CD4-positive, alpha-beta memory T cell (primary cell): ENCODE measurements at places on chromosomes 12 and 14. TPM values are rescaled to one million over a fixed set of nuclear protein-coding genes. Genes with fewer than 3 reads are reported as not detected.

Gene PXMP2
- 7.2 TPM for total RNA-seq

Gene OR4K5
- not detected for total RNA-seq

DNA sequence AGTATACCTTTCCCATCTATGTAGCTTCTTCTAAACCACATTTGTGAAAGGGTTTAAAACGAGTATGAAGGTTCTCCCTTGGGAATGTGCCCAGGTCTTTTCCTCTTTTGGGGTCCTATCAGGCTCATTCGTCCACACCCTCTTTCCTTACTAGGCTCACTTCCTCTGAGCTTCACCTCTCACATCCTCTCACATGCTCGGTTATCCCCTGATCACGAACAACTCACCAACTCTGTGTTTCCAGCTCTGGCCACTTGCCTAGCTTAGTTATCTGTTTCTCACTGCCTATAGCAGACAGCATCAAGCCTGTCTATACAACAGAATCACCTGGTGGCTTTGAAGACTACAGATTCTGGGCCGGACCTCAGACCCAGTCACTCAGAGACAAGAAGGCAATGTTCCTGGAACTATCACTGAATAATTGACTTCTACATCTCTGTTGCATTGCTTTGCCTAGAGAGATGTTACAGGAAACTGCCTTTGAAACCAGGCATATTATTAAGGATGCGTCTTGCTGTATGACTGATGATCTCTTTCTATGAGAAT is 158.2 kb downstream of the FOXN3 start:
- H3K27me3 ChIP-seq: no peaks in the 10 kb centered on the region
- H3K4me3 ChIP-seq: no peak overlapping the region
- no peaks in the 10 kb centered on the region for H3K36me3 ChIP-seq
- H3K4me1 ChIP-seq: no peaks in the 10 kb centered on the region

- H3K27me3 ChIP-seq: no peaks in the 10 kb centered on the region
- no peak overlapping the region for H3K27ac ChIP-seq
- H3K4me1 ChIP-seq: peaks cover 44% of the 10 kb centered on the region
- DNase-seq: no peak
- H3K36me3 ChIP-seq: no peaks in the 10 kb centered on the region
- H3K4me3 ChIP-seq: no peak overlapping the region
These were observed 207.6 kb upstream of the FOXN3 start for GRCh38 chr14:89624500-89625156.

DNA sequence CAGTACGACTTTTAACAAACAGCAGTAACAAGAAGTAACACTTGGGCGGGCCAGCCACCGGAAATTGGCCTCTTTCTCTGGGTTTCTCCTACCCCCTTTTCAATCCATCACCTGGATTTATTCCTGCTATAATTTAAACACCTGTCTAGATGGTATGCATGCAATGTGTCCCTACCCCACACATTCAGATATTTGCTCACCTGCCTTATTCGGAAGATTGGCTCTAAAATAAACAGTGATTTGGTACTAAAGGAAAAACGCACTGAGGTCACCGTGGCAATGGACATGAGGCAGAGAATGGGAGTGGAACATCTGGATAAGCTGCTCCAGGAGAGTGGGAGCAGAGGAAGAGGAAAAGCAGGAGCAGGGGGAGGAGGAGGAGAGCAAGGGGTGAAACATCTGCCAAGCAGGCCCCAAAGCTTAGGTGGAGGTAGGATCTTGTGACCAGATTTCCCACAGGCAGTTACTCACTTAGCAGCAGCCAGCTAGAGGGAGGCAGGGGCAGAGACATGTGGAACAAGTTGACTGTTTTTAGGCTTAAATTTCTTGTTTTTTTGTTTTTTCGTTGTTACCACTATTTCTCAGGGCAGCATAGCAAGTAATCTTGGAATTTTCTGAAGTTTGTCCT is 150.9 kb downstream of the TTLL5 start:
- no peaks in the 10 kb centered on the region for H3K4me1 ChIP-seq
- no peaks in the 10 kb centered on the region for H3K36me3 ChIP-seq
- H3K27ac ChIP-seq: no peak overlapping the region
- H3K27me3 ChIP-seq: no peaks in the 10 kb centered on the region
